NCI-H69 (cell line): ENCODE measurements at places on chromosomes 2 and 18.

DNA sequence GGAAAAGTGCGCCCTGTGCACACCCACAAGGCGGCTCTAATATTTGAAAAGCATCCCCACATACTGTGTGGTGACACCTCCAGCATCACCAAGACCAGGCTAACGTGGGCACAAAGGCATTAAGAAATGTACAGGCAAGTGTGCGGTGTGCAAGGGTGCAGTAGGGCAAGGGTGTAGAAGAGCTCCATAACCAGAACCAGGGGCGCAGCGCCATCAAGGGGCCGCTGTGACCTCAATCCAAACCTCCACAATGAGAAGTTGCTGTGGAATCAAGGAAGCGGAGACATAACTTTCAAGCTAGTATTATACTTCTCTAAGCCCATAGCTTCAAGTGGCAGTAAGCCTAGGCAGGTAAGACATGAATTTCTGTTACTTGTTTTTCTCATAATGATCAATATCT lies 13.0 kb downstream of the L3MBTL4 start:
- DNase-seq, result peak; percentile 70

- no peak for DNase-seq
Observed at GRCh38 chr2:161424394-161424769, 8.3 kb downstream of the TBR1 start.

- DNase-seq, result no peak
Observed at GRCh38 chr18:26438980-26439379, 109.4 kb downstream of the KCTD1 start.

DNA sequence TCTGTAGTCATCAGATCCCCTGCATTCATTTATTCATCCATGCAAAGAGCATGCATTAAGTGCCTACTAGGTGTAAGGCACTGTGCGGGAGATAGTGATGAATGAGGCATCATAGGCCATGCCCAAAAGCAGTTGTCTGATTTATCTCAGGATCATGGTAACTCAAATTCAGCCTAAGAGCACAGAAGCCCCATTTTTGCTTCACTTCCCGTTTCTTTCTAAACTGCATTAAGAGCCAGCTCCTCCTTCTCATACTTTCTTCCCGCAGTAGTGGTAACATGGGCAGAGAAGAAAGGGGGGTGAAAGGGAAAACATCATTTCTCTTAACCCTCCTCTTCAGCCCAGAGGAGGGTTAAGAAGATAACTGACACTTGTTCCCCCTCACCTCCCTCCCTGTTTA lies 2.9 kb downstream of the GPR45 start:
- DNase-seq, result no peak

- DNase-seq, result peak; percentile 75
Observed at GRCh38 chr2:232512602-232513001, 7.6 kb upstream of the PRSS56 start.

DNA sequence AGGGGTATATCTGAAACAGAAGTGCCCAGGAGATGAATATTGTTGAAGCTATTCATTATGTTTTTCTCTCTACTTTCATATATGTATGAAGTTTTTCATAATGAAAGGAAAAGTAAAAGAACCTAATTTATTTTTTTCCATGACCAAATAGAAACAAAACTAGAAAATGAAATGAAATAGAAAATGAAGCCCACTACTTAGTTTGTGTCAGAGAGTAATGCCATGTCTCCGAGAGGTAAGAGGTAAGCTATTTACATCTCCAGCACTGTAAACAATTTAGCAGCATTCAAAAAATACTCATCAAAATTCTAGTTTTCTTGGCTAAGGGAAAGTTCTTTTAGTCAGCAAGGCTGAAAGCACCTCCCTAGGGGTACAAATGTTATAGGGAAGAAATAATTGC lies 238.6 kb downstream of the PTH2R start:
- no peak for DNase-seq

DNA sequence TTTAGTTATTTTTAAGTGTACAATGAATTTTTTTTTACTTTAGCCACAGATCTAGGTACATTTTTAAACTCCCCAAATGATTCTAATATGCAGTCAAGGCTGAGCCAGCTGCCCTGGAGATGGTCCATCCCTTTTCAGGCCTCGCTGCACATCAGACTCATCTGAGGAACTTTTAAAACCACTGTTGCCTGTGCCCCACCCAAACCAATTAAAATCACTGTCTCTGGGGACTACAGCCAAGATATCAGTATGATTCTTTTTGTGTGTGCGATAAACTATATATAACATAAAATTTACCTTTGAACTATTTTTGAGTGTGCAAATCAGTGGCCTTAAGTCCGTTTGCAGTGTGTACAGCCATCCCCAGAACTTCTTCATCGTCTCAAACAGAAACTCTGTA lies 9.1 kb upstream of the MALT1 start:
- no peak for DNase-seq

DNA sequence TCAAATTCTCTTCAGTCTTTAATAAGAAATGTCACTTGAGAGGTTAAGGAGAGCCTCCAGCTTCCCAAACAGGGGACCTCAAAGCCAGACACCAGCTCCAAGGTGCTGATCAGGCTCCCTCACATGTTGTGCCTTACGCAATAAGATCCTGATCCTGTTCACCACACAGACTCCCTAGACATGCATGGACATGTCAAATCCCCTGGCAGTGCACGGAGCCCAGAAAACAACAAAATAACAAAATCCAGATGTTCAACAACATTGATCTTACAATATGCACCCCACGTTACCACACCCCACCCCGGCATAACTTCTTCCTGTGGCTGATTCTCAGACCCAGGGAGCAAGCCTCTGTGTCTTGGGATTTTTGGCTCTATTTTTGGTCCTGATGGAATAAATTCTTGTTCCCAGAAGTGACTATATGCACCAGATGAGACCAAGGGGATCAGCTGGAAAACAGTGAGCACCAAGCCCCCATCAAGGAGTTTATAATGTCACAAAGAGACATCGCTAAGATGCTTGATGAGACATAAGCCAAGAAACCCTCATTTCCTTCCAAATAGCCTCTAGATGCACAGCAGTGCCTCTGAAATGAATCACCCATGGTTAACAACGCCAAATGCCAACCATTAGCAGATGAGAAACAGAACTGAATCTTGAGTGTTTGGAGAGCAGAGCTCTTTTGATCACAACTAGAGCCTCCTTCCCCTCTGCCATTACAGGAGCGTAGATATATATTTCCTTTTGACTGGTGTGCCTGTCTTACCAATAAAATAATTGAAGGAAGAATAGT lies 198.2 kb downstream of the PRKCE start:
- no peak for DNase-seq

GRCh38 chr18:59921384-59921891 lies 21.6 kb downstream of the PMAIP1 start:
- DNase-seq, result peak; percentile 62

- peak; percentile 68 for DNase-seq
Observed at GRCh38 chr18:33536904-33537303, 41.1 kb upstream of the ASXL3 start.

GRCh38 chr2:241680827-241681599 lies 5.6 kb downstream of the DTYMK start:
- DNase-seq, result no peak
